ENCODE measurements at places on chromosomes 3 and 15.

DNA sequence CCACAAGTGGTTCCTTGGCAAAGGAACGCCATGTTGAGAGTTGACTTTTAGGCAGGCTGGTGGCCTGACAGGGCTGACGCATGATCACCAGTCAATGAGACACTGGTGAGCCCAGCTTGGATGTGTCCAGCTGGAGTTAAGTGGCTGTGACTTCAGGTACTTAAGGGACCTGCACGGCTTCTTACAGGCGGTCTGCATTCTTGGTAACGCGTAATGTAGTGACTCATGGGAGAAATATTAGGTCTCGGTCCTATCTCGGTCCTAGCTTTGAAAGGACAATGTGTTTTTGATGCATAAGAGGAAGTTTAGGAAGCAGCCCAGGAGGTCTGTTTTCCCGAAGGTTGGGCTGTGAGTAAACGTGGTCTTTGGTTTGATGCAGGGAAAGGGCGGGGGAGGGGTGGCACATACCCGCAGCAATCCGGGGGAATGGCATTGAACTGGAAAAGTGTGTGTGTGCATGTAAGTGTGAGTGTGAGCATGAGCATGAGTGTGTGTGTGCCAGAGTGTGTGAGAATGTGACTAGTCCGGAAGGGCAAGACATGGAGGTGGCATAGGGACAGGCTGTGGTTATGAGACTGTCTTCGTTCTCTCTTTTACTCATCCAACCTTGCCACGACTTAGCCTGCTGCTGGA, 55.3 kb downstream of the FAM43A start:
- no peaks in the 10 kb centered on the region for H3K36me3 ChIP-seq
- no peak overlapping the region for H3K27ac ChIP-seq
- peaks cover 4% of the 10 kb centered on the region for H3K27me3 ChIP-seq
- H3K4me3 ChIP-seq: no peak overlapping the region
- DNase-seq: no peak

DNA sequence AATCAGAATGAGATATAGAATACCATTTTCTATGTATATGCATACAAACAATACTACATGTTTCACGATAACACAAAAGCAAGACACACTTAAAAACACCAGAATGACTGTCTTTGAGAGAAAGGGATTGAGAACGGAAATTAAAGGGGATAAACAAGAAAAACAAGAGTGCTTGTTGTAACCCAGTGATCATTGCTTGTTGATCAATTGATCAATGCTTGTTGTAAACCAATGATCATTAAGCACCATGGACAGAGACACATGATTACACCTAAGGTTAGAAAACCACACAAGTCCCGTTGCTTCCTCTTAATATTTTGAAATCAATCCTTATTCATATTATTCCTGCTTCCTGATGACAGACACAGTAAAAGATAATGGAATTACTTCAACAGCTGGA, 1.1 kb upstream of the OR4F15 start:
- H3K27ac ChIP-seq: no peak overlapping the region
- no peaks in the 10 kb centered on the region for H3K4me1 ChIP-seq
- H3K36me3 ChIP-seq: no peaks in the 10 kb centered on the region
- peaks cover 22% of the 10 kb centered on the region for H3K27me3 ChIP-seq

- no peaks in the 10 kb centered on the region for H3K36me3 ChIP-seq
- H3K27ac ChIP-seq: no peak overlapping the region
- DNase-seq: no peak
Observed at GRCh38 chr3:152556731-152557254, 278.1 kb upstream of the P2RY1 start.

DNA sequence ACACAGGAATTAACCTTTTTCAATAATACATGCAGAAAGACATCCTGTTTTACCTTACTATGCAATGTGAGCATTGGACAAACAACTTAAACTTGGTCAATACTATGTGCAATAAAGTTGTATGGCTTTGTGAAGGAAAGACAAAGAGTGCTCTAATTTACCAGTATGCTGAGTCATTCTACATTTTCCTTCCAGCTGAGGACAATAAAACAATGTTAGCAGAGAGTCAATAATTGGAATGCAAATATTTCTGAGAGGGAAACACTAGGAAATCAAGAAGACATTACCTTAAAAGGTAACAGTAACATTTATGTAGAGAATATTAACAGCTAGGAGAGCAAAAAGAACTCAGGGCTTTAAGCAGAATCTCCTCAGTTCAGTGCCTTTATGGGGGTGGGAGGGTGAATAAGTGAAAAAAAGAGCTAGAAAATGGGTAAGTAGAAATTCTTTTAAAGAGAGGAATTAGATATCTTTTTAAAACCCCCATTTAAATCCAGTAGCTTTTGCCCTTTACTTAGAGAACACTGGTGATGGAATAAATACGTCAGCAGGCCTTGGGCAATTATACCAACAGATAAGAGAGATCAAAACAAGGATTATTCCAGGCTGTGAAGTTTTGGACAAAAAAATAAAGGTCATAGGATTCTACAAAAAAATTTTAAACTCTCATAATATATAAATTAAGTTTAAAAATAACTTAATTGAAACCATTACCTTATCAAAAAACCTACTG, 11.6 kb upstream of the HGD start:
- H3K4me1 ChIP-seq: peaks cover 2% of the 10 kb centered on the region
- no peak overlapping the region for H3K27ac ChIP-seq
- H3K4me3 ChIP-seq: no peak overlapping the region
- DNase-seq: no peak

- H3K36me3 ChIP-seq: peaks cover 8% of the 10 kb centered on the region
- no peak overlapping the region for H3K4me3 ChIP-seq
- DNase-seq: no peak
- H3K27me3 ChIP-seq: no peaks in the 10 kb centered on the region
Observed at GRCh38 chr3:146503461-146504202, 34.3 kb upstream of the PLSCR2 start.

GRCh38 chr3:50275996-50276761, 2.7 kb upstream of the LSMEM2 start:
- peak; percentile 27 for DNase-seq
- H3K27ac ChIP-seq: no peak overlapping the region
- no peaks in the 10 kb centered on the region for H3K36me3 ChIP-seq
- peaks cover 38% of the 10 kb centered on the region for H3K27me3 ChIP-seq
- peak overlapping the region; percentile 4 for H3K4me3 ChIP-seq
- H3K4me1 ChIP-seq: peaks cover 30% of the 10 kb centered on the region

- H3K36me3 ChIP-seq: peaks cover 32% of the 10 kb centered on the region
- H3K4me1 ChIP-seq: peaks cover 16% of the 10 kb centered on the region
- DNase-seq: no peak
- H3K27ac ChIP-seq: no peak overlapping the region
- no peaks in the 10 kb centered on the region for H3K27me3 ChIP-seq
Observed at GRCh38 chr3:149019580-149019979, 28.2 kb downstream of the GYG1 start.

GRCh38 chr3:191781044-191781443, 320.1 kb downstream of the PYDC2 start:
- H3K4me1 ChIP-seq: no peaks in the 10 kb centered on the region
- H3K4me3 ChIP-seq: no peak overlapping the region
- H3K36me3 ChIP-seq: no peaks in the 10 kb centered on the region
- H3K27ac ChIP-seq: no peak overlapping the region
- no peaks in the 10 kb centered on the region for H3K27me3 ChIP-seq
- DNase-seq: no peak

GRCh38 chr15:22968366-22968765, 11.8 kb downstream of the CYFIP1 start:
- H3K27me3 ChIP-seq: no peaks in the 10 kb centered on the region
- H3K4me1 ChIP-seq: no peaks in the 10 kb centered on the region
- no peak overlapping the region for H3K27ac ChIP-seq
- no peak overlapping the region for H3K4me3 ChIP-seq
- peaks cover 4% of the 10 kb centered on the region for H3K36me3 ChIP-seq
- no peak for DNase-seq

DNA sequence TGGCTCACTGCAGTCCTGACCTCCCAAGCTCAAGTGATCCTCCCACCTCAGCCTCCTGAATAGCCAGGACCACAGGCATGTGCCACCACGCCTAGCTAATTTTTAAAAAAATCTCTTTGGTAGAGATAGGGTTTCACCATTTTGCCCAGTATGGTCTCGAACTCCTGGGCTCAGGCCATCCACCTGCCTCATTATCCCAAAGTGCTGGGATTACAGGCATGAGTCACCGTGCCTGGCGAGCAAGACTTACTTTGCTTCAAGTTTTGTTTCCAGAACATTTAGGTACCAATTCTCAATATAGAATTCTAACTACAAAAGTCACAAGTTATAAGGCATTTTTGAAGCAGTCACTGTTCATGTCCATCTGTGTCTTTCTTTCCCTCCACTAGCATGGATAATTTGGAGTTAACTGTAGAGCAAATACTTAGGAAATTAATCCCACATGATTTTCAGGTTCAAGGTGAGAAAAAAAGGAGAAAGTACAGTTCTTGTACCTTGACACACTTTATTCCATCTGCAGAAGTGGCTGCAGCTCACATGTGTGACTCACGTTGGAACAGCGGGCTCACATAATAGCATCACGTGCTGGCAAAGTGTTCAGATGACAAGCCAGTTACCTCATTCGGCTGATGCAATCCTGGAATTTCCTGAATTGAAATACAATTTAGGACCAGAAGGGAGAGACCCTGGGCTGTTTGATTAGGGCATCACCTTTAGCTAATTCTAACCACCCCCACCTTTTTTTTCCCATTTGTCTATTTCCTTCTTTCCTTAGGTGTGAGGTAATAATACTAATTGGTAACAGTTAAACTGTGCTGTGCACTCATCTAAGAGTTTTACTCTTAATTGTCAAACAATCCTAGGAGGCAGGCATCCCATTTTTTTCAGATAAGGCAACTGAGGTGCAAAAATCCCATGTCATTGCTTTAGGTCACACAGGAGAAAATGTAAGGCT, 46.9 kb upstream of the NEDD4 start:
- H3K27me3 ChIP-seq: peaks cover 3% of the 10 kb centered on the region
- H3K36me3 ChIP-seq: peaks cover 26% of the 10 kb centered on the region
- no peak overlapping the region for H3K4me3 ChIP-seq
- peak overlapping the region; percentile 63 for H3K27ac ChIP-seq

- peak overlapping the region; percentile 86 for H3K4me3 ChIP-seq
- H3K27ac ChIP-seq: no peak overlapping the region
- H3K36me3 ChIP-seq: peaks cover 11% of the 10 kb centered on the region
- no peak for DNase-seq
Observed at GRCh38 chr3:169968224-169968885, 1.7 kb downstream of the SEC62 start.

GRCh38 chr3:10498271-10498670, 7.1 kb downstream of the ATP2B2 start:
- no peak overlapping the region for H3K4me3 ChIP-seq
- no peaks in the 10 kb centered on the region for H3K36me3 ChIP-seq
- no peak for DNase-seq
- no peaks in the 10 kb centered on the region for H3K4me1 ChIP-seq

- peaks cover 4% of the 10 kb centered on the region for H3K27me3 ChIP-seq
- no peak for DNase-seq
- H3K4me1 ChIP-seq: no peaks in the 10 kb centered on the region
- H3K36me3 ChIP-seq: no peaks in the 10 kb centered on the region
Observed at GRCh38 chr3:55904716-55905115, 417.6 kb upstream of the WNT5A start.

DNA sequence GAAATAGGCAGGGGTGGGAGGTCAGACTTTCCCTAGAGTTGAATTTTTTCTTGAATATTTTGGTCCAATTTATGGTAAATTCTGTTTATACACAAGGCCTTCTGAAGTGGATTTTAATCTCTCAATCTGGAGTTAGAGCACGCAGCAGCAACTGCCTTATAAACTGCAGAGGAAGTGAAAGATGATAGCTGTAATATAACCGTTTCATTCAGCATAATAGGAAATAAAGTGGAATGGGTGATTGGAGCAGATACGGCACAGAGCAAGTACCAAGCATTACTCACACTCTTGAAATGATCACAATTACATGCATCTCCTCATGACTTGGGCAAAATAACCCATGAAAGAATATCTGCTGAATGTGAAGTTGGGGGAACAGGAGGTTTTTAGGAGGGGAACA, 106.8 kb downstream of the ARRDC4 start:
- no peaks in the 10 kb centered on the region for H3K27me3 ChIP-seq
- H3K27ac ChIP-seq: no peak overlapping the region
- H3K4me1 ChIP-seq: no peaks in the 10 kb centered on the region
- no peak overlapping the region for H3K4me3 ChIP-seq

DNA sequence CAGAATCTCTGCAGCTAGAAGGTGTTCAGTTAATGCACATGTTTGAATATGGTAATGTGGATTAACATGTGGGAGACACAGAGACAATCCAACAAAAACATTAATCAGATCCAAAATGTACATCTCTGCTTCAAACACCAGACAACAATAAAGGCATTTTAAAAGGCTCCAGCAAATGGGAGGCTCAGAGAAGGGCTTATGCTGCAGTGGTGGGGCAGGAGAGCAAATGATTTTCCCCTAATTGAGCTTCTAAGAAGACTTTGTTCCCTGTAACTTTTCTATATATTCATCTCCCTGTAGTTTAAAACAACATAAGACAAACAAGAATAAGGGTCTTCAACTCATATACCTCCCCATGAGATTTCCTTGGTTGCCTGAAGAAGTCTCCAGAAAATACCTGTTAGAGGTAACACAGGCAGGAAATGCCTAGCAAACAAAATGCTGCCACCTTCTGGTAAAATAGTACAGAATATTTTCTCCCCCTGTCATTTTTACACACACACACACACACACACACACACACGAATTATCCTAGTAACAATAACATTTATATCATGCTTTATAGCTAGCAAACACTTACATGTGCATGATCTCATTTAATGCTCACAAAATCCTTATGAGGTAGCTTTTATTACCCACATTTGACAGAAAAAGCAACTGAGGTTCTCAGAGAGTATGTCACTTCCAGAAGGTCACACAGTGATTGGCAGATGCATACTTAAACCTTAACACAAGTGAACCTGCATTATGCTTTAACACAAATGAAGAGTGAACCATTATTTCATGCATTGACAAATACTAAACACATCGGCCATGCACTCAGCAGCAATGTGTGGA, 123.4 kb upstream of the MB21D2 start:
- H3K27ac ChIP-seq: no peak overlapping the region
- H3K27me3 ChIP-seq: no peaks in the 10 kb centered on the region
- no peaks in the 10 kb centered on the region for H3K36me3 ChIP-seq
- no peaks in the 10 kb centered on the region for H3K4me1 ChIP-seq
- no peak overlapping the region for H3K4me3 ChIP-seq

DNA sequence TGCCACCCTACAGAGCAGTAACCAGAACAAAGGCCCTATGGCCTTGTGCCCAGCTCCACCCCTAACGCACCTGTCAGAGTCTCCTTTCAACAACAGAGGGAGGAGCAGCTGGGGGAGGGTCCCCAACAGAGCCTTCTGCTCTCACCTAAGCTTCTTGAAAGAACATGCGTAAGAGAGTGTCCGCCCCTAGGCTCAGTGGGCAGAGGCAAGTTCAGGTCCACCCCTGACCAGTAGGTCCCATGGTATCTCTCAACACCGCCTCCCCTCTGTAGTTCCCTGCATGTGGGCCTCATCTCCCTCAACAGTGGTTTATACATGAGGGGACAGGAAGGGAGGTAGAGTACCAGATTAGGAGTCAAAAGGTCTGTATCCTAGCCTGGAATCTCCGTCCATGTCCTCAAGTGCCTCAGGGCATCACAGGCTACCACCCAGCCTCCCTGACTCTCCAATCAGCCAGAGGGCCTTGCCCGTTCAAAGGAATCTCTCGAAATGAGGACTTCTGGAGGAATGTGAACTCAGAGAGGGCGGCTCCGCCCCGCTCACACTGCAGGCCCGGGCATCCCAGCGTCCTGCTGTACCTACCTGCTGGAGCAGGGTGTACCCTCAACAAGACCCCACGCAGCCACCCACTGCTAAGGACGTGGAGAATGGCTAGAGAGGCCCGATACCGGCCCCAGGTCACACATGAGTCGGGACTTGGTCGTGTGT, 680 bp downstream of the POC1A start:
- H3K36me3 ChIP-seq: peaks cover 7% of the 10 kb centered on the region
- H3K4me3 ChIP-seq: peak overlapping the region; percentile 91
- no peaks in the 10 kb centered on the region for H3K27me3 ChIP-seq
- peak; percentile 11 for DNase-seq
- no peak overlapping the region for H3K27ac ChIP-seq
- H3K4me1 ChIP-seq: peaks cover 20% of the 10 kb centered on the region
